ENCODE measurements at places on chromosomes 6 and 20.

DNA sequence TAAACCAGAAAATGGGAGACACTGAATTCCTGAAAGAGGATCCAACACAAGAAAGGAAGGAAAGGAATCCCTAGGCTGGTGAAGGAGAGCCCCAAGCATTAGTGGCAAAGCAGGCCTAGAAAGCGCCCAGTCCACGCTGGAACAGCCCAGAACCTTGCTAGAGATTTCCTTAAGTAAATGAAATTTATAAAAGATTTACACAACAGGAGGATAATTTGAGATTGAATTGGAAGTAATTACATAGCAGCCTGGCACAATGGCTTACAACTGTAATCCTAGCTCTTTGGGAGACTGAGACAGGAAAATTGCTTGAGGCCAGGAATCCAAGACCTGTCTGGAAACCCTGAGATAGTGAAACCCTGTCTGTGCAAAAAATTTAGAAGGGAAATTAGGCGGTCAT lies 26.8 kb upstream of the C20orf144 start:
- DNase-seq = no peak

DNA sequence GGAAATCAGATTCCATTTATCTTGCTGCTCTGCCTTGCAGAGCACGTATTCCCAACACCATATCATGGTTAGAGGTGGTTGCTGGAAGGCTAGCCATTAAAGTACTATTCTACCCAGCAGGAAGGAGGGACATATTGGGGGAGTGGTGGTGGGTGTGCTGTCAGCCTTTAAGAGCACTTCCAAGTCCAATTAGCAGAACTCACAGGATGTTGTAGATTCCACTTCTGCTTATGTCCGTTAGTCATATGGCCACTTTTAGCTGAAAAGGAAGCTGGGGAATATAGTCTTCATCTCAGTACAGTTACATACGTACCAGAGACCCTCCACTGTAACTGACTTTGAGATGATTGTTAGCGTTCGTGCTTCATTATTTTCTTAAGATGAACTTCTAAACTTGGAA lies 94.4 kb downstream of the SAMD3 start:
- DNase-seq = no peak

DNA sequence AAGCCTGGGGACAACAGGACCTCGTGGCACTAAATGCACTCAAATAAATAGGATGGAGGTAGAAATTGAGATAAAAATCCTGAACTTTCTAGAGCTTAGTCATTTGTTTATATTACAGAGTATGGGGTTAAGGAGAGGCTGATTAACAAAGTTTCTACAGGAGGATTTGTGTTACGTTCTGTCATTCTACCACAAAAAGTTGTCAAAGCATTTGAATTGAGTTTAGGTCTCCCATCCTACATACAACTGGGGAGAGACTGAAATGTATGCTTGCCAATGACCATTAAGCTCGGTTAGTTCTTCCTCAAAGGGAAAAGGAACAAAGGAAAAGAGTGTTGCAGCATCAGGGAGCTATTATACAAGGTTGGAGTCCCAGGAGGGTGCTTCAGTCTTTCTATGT lies 597.9 kb downstream of the COL12A1 start:
- DNase-seq = no peak

DNA sequence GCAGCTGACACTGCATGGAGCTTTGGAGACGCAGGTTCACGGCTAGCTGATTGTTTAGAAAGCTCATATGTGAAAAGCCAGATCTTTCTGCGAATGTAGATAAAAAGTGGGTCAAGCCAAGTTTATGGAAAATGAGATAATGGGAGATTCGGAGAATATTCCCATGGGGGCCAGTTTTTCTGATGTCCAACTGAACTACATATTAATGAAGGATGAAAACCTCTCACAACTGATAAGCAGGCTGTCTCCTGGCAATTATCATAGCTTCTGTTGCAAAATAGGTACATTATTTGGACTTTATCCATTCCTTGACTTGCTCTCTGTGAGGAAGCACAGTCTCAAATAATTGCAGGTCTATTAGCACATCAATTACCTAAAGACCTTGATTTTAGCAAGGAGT lies 21.1 kb downstream of the HDGFL1 start:
- no peak for DNase-seq

- DNase-seq = no peak
Observed at GRCh38 chr6:126682440-126682839, 342.5 kb downstream of the CENPW start.

DNA sequence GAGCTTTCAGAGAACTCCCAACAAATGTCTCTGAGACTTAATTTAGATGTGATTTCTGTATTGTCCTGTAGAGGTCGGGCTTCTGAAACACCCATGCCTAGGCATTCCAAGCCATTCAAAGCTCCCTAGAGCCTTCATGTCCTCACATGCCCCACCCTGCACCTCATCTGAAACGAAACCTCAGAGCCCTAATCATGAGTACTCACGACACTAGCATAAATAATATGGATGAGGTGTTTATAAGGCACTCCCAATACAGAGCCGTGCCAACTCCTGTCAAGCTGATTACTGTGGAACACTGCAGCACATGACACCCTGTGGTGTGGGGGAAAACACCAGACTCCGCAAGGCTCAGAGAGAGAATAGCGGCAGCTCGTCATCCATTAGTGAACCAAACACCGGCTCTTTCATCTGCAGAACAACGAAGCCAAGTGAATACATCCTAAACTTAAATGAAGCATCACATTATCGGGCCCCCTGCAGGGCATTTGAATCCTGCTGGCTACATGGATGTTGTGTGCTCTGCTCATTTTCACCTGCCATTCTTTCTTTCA lies 83.8 kb downstream of the FNDC1 start:
- DNase-seq = peak; percentile 78
